Hypothalamus (tissue), 51 donors: ENCODE measurements at places on chromosomes 13 and 19.
A peak's percentile ranks its signal among the peaks of the same experiment; 100 is the strongest.

DNA sequence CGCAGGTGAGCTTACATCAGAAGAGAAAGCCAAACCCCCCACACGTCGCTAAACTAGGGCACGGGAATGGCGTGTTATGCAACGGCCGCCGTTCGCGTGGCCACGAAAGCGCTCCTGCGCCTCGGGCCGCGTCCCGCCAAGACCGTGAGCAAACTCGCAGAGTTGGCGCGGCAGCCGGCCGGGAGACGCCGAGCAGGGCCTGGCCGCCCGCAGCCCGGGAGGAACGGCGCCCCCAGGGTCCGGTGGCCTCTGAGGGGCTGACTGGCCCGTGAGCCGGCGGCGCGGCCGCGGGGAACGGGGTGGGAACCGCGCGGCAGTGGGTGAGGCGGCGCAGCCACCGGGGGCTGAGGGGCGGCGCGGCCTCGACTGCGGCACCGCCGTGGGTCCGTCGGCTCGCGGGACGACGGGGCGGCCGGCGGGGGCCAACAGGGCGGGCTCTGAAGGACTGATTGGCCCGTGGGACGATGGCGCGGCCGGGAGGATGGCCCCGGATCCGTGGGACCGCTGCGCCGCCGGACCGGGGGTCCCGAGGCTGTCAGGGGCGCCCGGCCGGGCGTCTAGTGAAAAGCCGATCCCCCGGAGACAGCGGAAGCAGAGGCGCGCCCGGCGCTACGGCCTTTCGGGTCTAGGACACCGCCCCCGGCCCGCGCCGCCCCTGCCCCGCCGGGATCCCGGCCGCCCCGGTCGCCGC is 903 bp downstream of the LATS2 start:
- DNase-seq: no peak

DNA sequence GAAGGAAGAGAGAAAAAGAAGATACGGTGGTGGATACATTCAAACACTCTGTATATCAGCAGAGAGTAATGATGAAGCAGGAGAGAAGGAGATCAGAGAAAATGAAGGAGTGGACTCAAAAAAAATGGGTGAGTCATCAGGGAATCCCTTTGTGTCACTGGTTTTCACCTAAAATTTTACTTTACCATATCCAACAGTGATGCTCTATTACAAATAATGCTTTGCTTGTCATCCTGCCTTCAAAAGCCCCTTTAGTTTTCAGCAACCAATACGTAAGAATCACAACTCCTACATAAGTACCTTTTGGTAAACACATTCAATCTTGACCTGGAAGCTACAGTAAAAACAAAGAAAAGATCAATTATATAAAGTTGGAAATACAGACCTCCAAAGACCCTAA is 88.8 kb downstream of the ENOX1 start:
- DNase-seq: no peak

DNA sequence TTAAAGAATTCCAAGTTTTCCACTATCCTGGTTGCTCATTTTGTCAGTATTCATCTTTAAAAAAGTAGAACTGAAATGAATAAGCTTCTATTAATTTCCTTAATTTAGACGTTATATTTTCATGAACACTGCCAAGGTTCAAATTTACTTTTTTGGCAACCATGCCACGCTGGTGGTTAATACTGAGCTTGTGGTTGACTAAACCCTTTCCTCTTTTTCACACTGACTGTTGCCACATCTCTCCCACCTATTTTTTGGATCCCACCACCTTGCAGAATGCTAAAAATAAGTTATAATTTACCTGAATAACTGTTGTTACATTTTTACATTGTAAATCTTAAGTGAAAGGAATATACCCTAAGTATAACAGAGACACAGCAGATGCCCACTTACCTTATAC is 45.0 kb downstream of the FLT3 start:
- no peak for DNase-seq

- no peak for DNase-seq
Observed at GRCh38 chr19:35462476-35462953, 14.5 kb downstream of the FFAR2 start.

GRCh38 chr13:60727140-60727539 is 330.1 kb downstream of the TDRD3 start:
- no peak for DNase-seq

- no peak for DNase-seq
Observed at GRCh38 chr19:52536448-52536800, 9.0 kb downstream of the ZNF808 start.

- no peak for DNase-seq
Observed at GRCh38 chr19:19597809-19598306, 20.6 kb downstream of the PBX4 start.

- peak; percentile 69 for DNase-seq
Observed at GRCh38 chr19:29528350-29528945, 2.7 kb downstream of the VSTM2B start.

- no peak for DNase-seq
Observed at GRCh38 chr13:91249861-91250260, 97.6 kb upstream of the MIR17HG start.

- DNase-seq: no peak
Observed at GRCh38 chr13:94387047-94387446, 92.4 kb downstream of the DCT start.

DNA sequence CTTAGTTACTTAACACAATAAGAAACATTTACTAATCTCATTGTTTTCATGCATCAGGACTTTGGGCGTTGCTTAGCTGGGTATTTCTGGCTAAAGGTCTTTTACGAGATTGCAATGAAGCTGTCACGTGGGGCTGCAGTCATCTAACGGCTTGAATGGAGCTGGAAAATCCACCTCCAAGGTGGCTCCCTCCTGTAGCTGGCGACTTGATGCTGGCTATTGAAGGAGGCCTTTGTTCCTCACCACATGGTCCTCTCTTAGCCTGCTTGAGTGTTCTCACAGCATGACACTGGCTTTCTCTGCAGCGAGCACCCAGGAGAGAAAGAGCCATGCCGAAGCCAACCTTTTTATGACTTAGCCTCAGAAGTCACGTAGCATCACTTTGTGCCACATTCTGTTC is 92.0 kb downstream of the NHLRC3 start:
- DNase-seq: no peak

DNA sequence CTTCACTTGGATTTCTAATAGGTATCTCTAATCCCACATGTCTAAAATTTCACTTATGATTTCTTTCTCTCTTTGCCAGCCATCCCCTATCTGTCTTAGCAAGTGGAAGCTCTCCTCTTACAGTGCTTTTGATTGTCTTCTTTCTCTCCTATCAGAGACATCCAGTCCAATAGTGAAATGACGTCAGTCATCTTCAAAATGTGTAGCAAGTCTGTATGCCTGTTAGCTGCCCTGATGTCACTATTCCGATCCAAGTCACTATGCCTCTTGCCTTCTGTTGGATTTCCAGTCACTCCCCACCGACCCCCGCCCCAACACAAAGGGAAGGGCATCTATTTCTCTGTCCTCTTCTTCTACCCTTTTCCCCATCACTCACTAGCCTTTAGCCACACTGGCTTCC is 96.4 kb downstream of the WASF3 start:
- DNase-seq: no peak

- no peak for DNase-seq
Observed at GRCh38 chr13:95676105-95676761, 706 bp upstream of the DNAJC3 start.

- DNase-seq: no peak
Observed at GRCh38 chr19:29285187-29285687, 72.3 kb upstream of the UQCRFS1 start.

GRCh38 chr19:44660081-44660480 is 11.2 kb upstream of the CEACAM19 start:
- DNase-seq: no peak

DNA sequence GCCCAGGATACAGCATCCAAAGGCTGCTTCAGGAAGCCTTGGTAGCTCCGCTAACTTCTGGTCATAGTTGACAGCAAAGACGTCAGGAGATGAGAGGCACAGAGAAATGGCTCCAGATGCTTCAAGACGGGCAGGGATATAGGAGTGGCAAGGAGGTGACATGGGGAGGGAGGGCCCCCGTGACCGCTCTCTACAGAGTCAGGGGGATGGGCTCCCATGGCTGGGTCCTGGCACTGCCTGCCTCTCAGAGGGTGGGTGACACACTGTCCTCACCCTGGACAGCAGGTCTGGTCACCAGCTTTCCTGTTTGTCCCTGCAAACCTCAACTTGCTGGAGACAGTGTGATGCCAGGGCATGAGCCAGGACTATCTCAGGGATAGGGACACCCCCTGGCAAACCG is 10.3 kb upstream of the ZNF14 start:
- DNase-seq: no peak

DNA sequence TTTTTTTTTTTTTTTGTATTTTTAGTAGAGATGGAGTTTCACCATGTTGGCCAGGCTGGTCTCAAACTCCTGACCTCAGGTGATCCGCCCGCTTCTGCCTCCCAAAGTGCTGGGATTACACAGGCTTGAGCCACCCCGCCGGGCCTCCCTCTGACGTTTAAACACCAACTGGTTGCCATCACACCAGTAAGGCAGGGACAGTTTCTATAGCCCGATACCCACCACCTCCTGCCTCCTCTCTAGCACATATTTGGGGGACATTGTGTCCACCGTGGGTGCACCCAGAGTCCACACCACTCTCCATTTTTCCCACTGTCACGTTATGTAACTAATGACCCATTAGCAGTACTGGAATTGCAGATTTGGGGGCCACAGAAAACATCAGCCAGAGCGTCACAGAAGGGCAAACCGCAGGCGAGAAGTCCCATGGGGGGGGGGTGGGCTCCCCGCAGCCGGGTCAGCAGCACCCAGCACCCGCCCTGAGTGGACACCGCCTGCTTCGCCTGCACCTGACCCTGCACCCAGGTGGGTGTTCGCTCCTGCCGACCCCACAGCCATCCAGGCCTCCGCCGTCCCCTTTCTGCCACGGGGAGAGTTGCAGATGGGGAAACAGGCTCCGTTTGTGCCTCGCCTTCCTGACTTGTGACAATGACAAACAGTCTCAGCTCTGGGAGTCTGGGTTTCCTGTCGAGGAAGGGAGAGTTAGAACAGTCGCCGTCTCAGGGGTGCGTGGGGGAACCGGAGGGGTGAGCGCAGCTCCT is 3.6 kb downstream of the ONECUT3 start:
- DNase-seq: no peak

GRCh38 chr19:18386543-18387271 is 749 bp downstream of the GDF15 start:
- no peak for DNase-seq

DNA sequence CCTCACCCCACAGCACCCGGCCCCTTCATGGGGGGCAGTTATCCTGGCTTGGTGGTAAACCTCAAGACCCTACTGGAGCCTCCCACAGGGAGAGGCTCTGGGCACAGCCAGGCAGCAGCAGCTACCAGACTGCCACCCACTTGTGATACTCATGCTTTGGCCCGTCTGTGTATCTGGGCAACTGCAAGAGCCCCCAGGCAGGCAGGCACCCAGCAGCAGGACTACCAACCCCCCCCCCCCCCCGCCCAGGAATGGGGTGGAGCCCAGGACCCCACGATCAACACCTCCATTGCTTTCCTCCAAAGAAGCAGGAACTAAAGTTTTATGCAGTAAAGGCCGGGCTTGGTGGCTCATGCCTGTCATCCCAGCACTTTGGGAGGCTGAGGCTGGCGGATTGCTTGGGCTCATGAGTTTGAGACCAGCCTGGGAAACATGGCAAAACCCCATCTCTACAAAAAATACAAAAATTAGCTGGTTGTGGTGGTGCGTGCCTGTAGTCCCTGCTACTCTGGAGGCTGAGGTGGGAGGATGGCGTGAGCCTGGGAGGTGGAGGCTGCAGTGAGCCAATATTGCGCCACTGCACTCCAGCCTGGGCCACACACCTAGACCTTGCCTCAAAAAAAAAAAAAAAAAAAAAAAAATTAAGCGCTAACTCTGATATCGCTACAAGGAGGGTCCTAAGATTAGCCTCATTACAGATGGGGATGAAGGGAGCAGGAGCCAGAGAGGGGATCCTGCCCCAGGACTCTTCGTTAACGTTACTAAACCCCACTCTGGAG is 1.1 kb upstream of the LYL1 start:
- DNase-seq: no peak

GRCh38 chr19:1370579-1371361 is 12.9 kb upstream of the NDUFS7 start:
- no peak for DNase-seq

- no peak for DNase-seq
Observed at GRCh38 chr13:36157480-36157879, 26.3 kb upstream of the DCLK1 start.

GRCh38 chr13:26468265-26468801 is 89.2 kb upstream of the WASF3 start:
- no peak for DNase-seq

GRCh38 chr13:113832631-113833030 is 31.2 kb downstream of the GAS6 start:
- DNase-seq: no peak

GRCh38 chr19:41222240-41222639 is 3.2 kb downstream of the AXL start:
- DNase-seq: no peak

GRCh38 chr13:58085274-58085673 is 453.7 kb downstream of the PCDH17 start:
- DNase-seq: no peak

GRCh38 chr19:7196763-7197118 is 97.5 kb downstream of the INSR start:
- DNase-seq: no peak

DNA sequence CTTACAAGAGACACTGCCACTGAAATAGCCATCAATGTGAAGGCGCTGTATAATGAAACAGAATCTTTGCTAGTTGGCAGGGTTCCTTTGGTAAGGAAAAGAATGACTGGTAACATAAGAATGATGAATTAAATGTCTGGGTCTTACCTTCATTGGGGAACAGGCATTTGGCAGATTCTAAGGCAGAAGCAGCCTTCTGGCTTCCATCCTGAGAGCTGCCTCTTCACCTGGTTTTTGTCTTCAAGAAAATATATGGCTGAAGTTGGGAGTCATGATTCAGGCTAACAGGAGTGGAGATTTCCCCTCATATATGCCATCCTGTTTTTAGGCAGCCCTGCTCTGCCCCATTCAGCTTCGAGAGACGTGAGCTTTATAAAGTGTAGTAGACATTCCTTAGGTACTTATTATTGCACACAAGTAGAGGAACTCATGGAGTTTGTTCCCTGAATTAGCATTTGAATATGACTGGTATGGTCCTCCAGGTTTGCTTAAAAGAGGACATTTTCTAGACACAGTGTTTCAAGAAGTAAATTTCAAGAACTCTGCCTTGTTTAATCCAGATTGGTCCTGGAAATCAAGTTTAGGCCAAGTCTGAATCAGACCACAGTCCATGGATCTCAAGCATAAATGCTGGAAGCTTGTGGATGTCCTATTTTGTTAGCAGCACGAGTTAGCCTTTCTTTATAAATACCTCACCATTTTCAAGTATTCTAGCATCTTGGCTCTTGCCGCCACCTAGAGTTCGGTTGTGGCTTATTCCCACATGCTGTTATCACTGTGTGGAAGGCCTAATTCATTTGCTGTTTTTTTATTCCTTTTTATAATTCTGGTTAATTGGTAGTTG is 56.2 kb upstream of the AKAP11 start:
- DNase-seq: no peak
